ENCODE measurements at places on chromosomes 12 and 14. TPM values are rescaled to one million over a fixed set of nuclear protein-coding genes. Genes with fewer than 3 reads are reported as not detected.

The C1R gene
- total RNA-seq = 1.4 TPM

The WASHC3 gene
- total RNA-seq = 19.7 TPM

The KRT6B gene
- total RNA-seq = not detected

The GLI1 gene
- 0.77 TPM for total RNA-seq

The RHEBL1 gene
- total RNA-seq = 3.2 TPM

The CNTN1 gene
- total RNA-seq = 0.46 TPM

The NUAK1 gene
- total RNA-seq = 16.6 TPM

The ZFC3H1 gene
- 42.8 TPM for total RNA-seq

The ASCL1 gene
- not detected for total RNA-seq

The ABCC9 gene
- 1.2 TPM for total RNA-seq

The SMCO3 gene
- total RNA-seq = 0.13 TPM

The PDZRN4 gene
- total RNA-seq = not detected

The C12orf54 gene
- total RNA-seq = not detected

The ITGB7 gene
- total RNA-seq = 0.56 TPM

The MFAP5 gene
- total RNA-seq = 0.31 TPM

The ERP29 gene
- total RNA-seq = 150 TPM

The PEBP1 gene
- 138 TPM for total RNA-seq

The LHX5 gene
- not detected for total RNA-seq

The AMDHD1 gene
- not detected for total RNA-seq

The CCDC91 gene
- total RNA-seq = 12.3 TPM

The POU6F1 gene
- total RNA-seq = 10.8 TPM

The WIF1 gene
- total RNA-seq = not detected

The PLBD1 gene
- total RNA-seq = 21.2 TPM

The SLC4A8 gene
- 16.7 TPM for total RNA-seq

Measured in endothelial cell (in vitro differentiated cells).